Stimulated activated CD4-positive, alpha-beta T cell treated with anti-CD3 and anti-CD28 coated beads, Interleukin-4, amount 100 ng/mL, for 48 hours (primary cell): ENCODE measurements at places on chromosomes 2 and 18.
A peak's percentile ranks its signal among the peaks of the same experiment; 100 is the strongest.

GRCh38 chr2:173349287-173349686, 5.4 kb upstream of the CDCA7 start:
- no peak for DNase-seq

DNA sequence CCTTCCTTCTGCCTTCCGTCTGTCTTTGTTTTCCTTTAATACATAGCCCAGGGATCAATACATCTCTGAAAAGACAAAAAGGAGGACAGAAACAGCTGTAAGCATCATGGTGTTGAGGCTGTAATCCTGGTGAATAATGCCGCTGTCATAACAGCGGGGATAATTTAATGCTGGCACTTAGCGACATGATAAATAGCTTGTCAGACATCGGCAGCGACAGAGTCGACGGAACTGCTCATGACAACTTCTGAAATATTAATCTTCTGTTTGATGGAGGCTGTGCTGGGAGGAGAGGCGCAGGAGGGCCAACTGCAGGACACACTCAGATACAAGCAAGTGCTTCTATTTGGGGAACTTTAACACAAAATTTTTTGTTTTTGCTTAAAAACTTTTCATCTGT, 602.2 kb downstream of the GALR1 start:
- no peak for DNase-seq

- no peak for DNase-seq
These were observed 22.7 kb downstream of the BCL11A start for GRCh38 chr2:60530660-60531281.

DNA sequence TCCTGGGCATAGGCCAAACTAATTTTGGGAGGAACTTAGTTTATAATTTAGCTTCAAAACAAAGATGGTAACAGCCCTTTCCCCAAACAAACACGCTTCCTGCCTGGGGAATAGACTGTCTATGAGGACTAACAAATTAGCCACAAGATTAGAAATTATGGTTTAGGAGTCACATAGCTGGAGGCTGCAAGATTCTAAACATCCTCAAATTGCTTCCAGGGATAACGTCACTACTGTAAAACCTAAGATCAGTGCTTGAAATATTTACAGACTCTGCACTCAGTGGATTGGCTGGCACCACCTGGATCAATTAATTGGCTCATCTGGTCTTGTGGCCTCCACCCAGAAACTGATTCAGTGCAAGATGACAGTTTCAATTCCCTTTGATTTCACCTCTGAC, 118.0 kb upstream of the TACR1 start:
- DNase-seq: no peak

DNA sequence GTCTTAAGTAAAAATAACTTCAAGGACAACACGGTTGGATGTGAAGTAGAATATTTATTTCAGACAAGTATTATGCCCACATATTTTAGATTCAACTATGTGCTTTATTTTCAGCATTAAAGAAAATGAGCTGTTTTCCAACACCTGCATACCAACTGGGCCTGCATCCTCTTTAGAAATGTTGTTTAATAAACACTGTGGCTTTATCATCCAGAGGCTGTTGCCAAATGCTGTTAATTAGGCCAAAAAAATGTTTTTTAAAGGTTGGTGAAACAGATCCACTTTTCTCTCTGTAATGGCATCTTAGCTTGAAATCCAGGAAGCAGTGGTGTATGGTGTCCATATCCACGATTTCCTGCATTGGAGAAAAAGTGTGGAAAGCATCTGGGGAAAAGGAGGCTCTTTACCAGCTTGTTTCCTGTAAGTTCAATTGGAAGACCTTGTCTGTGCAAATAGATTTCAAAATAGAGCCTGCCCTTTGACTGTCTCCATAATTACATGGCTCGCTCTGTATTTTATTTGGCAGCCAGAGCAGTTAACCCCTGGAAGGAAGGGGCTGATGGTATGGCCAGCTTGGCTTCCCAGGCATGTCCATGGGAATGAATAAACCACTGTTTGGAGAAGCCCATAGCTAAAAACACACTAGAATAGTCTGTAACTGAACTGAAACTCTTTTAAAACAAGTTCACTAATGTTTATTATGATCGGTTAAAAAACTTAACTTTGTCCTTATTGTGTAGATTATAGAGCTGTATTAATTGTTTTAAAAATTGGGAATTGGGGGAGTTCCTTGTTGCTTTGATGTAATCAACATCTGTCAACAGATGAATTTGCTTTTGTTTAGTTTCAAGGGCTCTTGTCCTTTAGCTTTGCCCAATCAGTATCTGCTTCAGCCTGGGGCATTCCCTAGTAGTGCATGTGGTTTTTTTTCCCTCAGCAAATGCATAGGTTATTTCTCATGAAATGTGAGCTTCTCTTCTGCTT, 33.0 kb upstream of the DLX1 start:
- DNase-seq: no peak

DNA sequence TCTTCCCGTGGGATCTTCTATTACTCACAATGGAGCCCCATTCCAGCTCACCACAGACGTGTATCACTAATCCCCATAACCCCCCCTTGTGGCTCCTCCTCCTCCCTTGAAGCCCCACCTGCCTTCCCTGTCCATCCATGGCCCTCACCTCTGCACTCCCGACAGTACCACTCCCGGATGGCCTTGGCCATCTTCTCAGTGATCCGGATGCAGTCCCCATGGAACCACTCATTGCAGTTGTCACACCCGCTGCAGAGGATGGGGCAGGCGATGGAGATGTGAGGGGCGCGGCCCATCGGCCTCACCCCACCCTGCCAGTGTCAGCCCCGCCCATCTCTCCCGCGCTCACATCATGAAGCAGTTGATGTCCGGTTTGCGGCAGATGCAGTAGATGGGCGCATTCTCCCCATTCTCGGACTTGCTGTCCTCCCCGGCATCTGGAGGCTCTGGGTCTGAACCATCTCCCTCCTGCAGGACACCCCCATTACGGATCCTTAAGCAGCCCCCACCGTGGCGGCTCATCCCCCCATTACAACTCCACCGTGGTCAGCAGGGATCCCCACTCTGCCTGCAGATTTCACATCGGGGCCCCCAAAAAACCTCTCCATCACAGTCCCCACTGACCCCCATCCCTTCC, 983 bp downstream of the CXXC1 start:
- no peak for DNase-seq

- no peak for DNase-seq
These were observed 468.2 kb downstream of the EPHA4 start for GRCh38 chr2:221103930-221104329.

DNA sequence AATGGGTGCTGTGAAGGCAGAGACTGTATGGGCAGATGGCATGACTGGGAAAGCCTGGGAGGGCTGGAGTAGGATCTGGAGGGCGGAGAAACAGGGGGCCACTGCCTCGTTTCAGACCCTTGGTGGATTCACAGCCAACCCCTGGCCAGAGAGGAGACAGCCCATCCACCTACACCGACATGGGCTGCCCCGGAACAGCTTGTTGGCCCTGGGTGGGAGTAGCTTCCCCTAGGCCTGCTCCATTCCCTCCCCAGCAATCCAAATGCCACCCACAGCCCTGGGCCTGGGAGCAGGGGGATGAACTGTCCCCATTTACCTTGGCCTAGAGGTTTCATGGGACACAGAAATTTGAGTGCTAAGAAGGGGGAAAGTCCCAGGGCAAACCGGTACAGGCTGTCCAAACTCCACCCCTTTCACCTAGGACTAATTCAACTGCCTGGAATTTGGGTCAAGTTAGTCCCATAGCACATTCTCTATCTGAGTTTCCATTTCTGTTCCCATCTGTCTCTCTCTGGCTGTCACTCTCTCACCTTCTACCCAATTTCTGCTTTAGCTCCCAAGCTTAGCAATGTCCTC, 37.0 kb downstream of the LBH start:
- DNase-seq: no peak

GRCh38 chr2:32262105-32262504, 2.6 kb downstream of the NLRC4 start:
- DNase-seq: no peak

GRCh38 chr2:5562426-5562825, 129.8 kb upstream of the SOX11 start:
- no peak for DNase-seq

- no peak for DNase-seq
These were observed 186.4 kb downstream of the RNF152 start for GRCh38 chr18:61706276-61706915.

GRCh38 chr2:88692187-88692586, 714 bp downstream of the RPIA start:
- peak; percentile 11 for DNase-seq

DNA sequence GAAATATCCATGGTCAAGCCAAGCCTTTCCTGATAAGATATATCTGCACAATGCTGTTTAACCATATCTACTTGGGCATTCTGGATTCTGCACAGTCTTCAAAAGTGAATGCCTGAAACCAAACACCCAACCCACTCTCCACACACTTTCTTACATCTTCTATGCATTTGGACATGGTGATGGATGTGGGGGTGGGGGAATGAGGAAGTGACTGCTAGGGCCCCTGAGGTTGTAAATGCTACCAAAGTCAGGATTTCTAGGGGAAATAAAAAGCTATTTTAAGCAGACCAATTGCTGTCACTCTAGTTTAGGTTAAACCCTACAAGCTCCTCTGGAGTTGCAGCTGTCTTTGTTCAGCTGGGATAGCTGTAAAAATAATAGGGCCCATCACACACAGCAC, 26.7 kb upstream of the TGFA start:
- DNase-seq: no peak

DNA sequence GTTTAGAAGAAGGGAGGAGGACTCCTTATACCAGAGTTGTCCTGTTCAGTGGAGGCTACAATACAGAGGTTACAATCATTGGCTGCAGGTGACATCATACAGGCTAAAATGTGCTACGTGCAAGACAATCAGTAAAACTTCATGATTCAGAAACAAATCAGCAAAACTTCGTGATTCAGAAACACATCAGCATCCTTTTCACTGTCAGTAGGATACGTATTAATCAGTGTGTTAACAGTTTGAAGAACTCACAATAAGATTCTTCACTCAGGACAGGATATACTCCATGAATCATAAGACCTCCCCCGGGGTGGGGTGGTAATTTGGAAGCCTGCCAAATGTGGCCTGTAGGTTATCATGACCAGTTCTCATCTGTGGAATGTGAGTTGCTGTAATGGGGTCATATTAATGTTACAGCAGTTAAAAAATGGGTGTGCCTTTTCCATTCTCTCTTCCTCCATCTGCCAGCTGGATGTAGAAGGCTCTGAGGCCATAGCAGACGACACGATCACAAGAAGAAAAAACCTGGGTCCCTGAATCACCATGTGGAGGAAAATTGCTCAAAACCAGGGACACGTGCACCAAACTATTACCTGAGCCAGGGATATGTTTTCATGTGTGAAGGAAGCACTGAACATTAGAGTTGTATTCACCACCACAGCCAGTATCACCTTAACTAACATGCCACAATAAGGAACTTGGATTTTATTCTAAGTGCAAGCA, 134.8 kb upstream of the CREB1 start:
- DNase-seq: peak; percentile 48

DNA sequence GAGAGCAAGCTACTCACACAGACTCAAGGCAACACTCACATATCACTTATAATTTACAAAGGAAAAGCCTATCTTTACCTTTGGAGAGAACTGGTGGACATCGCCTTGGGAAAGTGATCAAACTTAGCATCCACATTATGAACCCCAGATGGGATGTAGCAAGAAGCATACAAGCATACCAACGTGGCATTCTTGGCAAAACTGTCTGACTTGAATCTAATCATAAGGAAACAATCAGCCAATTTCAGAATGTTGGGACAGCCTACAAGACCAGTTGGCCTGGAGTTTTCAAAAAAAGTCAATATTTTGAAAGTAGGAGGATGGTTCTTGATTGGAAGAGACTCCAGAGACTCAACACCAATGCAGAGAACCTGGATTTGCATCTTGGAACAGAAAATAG, 79.1 kb upstream of the PMAIP1 start:
- no peak for DNase-seq

DNA sequence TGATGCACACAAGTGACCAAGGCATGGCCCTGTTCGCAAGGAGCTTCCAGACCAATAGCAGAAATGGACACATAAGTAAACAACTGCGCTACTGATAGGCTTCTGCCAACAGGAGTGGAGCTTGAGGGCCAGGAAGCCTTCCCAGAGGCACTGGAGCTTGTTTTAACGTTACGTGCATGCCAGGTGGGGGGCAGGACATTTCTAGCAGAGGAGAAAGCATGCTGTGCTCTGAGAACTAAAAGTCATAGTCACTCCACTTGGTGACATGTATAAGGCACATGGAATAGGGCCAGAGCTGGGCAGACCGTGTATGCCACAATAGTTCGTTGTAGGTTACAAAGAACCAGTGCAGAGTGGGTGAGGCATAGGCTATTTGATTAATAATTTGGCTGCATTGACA, 184.2 kb downstream of the NEDD4L start:
- DNase-seq: no peak

DNA sequence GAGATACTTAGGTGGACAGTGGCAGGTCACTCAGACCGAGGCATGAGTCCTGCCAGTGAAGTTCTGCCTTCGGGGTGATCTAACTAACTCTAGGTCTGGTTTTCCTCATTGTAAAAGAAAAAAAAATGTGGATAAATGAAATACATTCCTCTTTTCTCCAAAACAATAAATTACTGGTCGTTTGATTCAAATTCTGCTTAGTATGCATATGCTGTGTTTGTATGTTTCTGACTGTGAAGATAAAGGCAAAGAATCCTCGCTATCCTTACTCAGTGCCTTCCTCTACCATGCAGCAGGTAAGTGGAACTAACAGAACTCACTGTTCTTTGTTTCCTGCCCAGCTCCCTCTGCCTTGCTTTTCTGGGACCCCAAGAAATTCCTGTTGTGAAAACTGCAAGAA, 330.1 kb downstream of the SUCLG1 start:
- DNase-seq: no peak

DNA sequence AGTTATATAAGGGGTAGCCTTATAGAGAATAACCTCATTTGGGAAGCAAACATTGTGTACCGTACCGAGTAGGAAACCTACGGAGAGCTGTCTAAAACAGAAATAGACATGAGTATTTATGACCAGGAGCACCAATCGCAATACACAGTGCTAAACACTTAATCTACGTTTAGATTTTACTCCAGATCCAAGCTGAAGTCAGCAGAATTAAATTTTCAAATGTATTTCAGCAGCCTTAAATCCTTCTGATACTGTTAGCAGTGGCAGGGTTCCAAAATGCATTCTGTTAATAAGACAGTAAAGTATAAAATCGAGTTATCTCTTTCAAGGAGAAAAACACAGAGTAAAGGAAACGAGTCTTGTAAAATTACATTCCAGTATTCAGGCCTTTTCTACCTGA, 118.1 kb upstream of the ZNF521 start:
- DNase-seq: no peak

- no peak for DNase-seq
These were observed 24.4 kb upstream of the AGFG1 start for GRCh38 chr2:227447606-227448005.

DNA sequence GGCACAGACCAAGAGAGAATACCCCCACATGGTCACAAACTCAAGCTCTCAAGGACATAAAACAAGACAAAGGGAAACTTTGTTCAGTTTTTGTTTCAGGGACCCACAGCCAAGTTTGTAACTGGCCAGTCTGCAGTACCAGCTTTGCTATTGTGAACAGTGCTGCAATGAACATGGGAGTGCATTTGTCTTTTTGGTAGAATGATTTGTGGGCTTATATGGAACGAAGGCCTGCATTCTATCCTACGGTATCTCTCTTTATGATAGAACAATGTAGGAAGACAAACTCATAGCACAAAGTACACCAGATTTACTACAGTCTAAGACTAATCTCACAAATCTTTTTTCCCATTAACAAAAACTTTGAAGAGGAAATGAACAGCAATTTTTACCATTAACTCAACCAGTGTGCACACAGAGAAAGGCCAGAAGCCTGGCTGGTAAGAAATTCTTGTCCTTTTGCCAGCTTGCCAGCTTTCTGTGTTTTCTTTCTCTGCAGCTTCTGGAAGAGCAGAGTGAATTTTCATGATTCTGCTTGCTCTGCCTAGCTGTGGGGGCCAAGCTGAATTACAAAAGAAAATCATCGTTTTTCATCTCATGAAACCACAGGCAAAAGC, 37.1 kb upstream of the FEZ2 start:
- DNase-seq: no peak
